ENCODE measurements at places on chromosomes 16 and 17. TPM values are rescaled to one million over a fixed set of nuclear protein-coding genes. Genes with fewer than 3 reads are reported as not detected.

DNA sequence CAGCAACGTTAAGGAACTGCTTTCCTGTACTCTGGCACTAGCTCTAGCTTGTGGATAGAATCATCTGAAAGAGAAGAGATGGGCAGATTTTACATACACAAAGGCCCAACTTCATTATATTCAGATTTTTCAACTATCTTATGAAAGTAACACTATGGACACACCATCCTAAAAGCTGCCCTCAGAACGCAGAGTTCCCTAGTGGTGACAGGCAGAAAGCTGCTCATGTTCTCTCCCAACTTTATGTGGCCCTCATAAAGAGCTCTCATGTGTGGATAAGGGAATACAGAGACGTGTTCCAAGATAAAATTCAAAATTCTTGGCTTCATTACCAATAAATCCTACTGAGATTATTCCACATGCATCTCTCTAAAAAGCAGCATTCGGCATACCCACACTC is 1.5 kb downstream of the CFAP20 start:
- no peaks in the 10 kb centered on the region for H3K27me3 ChIP-seq
- H3K36me3 ChIP-seq: no peaks in the 10 kb centered on the region
- H3K4me1 ChIP-seq: peaks cover 27% of the 10 kb centered on the region
- H3K4me3 ChIP-seq: peak overlapping the region; percentile 81

DNA sequence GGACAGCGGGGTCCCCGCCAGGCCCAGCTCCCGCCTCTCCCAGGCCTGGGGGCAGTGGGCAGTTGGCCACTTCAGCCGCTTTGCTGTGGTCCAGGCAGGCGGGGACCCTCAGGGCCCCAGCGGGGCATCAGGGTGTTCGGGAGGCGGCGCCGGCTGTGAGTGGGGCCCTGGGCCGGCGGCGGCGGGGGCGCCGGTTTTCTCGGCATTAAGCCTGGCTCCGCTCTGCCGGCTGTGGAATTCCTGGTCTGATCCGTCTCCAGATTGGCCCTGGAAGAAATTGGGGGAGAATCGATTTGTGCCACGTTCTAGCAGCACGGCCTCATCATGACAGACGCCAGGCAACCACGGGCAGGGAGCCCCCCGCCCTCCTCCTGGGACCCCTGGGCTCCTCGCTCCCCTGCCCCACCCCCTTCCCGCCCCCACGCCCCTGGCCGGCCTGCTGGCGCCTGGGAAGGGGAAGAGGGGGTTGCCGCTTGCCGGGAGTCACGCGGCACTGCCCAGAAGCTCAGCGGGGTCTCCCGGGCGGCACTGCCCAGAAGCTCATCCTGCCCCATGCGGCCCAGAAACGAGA is 28.6 kb upstream of the SSTR5 start:
- DNase-seq: peak; percentile 12
- H3K4me1 ChIP-seq: no peaks in the 10 kb centered on the region
- H3K27me3 ChIP-seq: peaks cover 6% of the 10 kb centered on the region
- H3K36me3 ChIP-seq: no peaks in the 10 kb centered on the region

- no peaks in the 10 kb centered on the region for H3K36me3 ChIP-seq
- no peaks in the 10 kb centered on the region for H3K4me1 ChIP-seq
- H3K27me3 ChIP-seq: no peaks in the 10 kb centered on the region
- no peak overlapping the region for H3K4me3 ChIP-seq
- DNase-seq: no peak
These were observed 241.1 kb downstream of the PRKCA start for GRCh38 chr17:66543526-66543925.

DNA sequence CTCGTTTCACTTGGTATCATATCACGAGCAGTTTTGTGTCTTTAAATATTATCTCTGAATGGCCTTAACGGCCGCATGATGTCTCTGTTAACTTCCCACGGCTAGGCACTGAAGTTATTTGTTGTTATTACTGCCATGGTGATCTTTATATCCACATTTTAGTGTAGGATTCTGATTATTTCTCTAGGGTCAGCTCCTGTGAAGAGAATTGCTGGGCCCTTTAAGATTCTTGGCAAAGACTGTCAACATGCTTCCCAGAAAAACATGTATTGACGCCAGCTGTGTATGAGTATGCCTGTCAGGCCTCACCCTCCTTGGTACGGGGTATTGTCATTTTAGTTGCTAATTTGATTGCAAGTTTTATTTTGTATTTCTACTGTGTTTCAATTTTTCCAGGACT is 263.5 kb downstream of the SNX29 start:
- H3K36me3 ChIP-seq: no peaks in the 10 kb centered on the region
- no peaks in the 10 kb centered on the region for H3K4me1 ChIP-seq
- peak; percentile 46 for DNase-seq

SCNN1G gene
- 4.6 TPM for polyA plus RNA-seq

DNA sequence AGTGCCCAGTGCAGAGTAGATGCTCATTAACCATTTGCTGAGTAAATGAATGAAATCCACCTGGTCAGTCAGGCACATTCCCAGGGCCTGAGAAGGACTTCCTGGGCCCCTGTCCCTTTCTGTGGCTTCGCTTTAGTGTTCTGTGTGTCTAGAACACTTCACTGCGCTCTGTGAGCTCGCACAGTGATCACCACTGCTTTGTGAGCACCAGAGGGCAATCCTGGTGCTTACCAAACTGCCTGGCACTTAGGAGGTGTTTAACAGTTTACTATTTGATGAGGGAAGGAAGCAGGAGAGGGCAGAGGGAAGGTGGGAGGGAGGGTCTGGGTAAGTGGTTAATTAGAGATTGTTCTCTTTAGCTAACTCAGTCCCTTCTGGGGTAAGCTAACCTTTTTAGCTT is 26.2 kb downstream of the SALL1 start:
- no peaks in the 10 kb centered on the region for H3K36me3 ChIP-seq
- no peaks in the 10 kb centered on the region for H3K27me3 ChIP-seq
- no peak overlapping the region for H3K4me3 ChIP-seq
- no peaks in the 10 kb centered on the region for H3K4me1 ChIP-seq

Measured in left lung (tissue), 14 donors.